Mesothelial cell of epicardium (in vitro differentiated cells): ENCODE measurements at places on chromosomes 4 and X.

GRCh38 chrX:142076633-142077032 is 128.5 kb downstream of the MAGEC2 start:
- no peaks in the 10 kb centered on the region for H3K4me1 ChIP-seq
- H3K27ac ChIP-seq = no peak overlapping the region
- no peak for DNase-seq
- no peaks in the 10 kb centered on the region for H3K27me3 ChIP-seq

GRCh38 chrX:66731398-66731797 is 92.5 kb upstream of the EDA2R start:
- H3K27me3 ChIP-seq = no peaks in the 10 kb centered on the region
- peaks cover 2% of the 10 kb centered on the region for H3K4me1 ChIP-seq
- no peak for DNase-seq
- no peaks in the 10 kb centered on the region for H3K36me3 ChIP-seq
- H3K4me3 ChIP-seq = no peak overlapping the region
- H3K27ac ChIP-seq = no peak overlapping the region

DNA sequence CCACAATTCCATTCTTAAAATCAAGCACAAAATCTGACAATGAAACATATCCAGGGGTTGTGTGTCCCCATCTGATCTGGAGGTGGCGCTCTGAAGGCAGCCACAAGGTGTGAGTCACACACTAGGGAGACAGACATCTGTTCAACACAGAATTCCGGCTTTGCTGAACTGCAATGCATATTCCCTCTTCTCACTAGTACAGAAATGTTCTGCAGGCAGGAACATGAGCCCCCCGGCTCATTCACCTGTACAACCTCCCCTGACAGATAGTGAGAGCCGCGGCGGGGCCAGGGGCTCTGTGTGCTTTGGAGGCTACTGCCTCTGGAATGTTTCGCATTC is 41.9 kb downstream of the WDR1 start:
- H3K36me3 ChIP-seq = peaks cover 40% of the 10 kb centered on the region
- H3K4me3 ChIP-seq = no peak overlapping the region
- no peak for DNase-seq
- no peaks in the 10 kb centered on the region for H3K27me3 ChIP-seq
- no peaks in the 10 kb centered on the region for H3K4me1 ChIP-seq

GRCh38 chrX:74353984-74354383 is 50.0 kb downstream of the ZCCHC13 start:
- no peak overlapping the region for H3K27ac ChIP-seq
- DNase-seq = no peak
- H3K27me3 ChIP-seq = no peaks in the 10 kb centered on the region
- no peak overlapping the region for H3K4me3 ChIP-seq
- H3K36me3 ChIP-seq = no peaks in the 10 kb centered on the region
- H3K4me1 ChIP-seq = no peaks in the 10 kb centered on the region

- no peaks in the 10 kb centered on the region for H3K36me3 ChIP-seq
- H3K27ac ChIP-seq = no peak overlapping the region
- H3K4me3 ChIP-seq = no peak overlapping the region
- H3K27me3 ChIP-seq = peaks cover 38% of the 10 kb centered on the region
- no peaks in the 10 kb centered on the region for H3K4me1 ChIP-seq
These were observed 14.6 kb upstream of the WDR1 start for GRCh38 chr4:10131202-10131601.

DNA sequence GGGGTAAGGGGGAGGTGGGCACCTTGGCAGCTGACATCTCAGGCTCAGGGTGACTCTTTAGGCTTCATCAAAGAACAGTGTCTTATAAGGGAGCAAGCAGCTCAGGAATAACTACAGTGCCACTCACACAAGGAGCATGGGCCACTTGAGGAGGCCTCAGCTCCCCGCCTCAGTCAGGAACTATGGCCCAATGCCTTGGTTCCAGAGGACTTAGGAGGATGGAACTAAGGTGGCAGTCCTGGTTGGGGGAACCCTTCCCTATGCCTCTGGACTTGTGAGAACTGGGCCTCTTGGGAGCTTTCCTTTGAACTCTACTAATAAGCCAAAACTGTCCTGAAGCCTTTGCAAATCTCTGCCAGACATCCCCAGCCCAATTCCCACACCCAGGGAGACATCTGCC is 160.6 kb downstream of the EFNB1 start:
- H3K36me3 ChIP-seq = no peaks in the 10 kb centered on the region
- H3K27ac ChIP-seq = peak overlapping the region; percentile 83
- DNase-seq = no peak
- no peaks in the 10 kb centered on the region for H3K27me3 ChIP-seq
- H3K4me1 ChIP-seq = peaks cover 35% of the 10 kb centered on the region

DNA sequence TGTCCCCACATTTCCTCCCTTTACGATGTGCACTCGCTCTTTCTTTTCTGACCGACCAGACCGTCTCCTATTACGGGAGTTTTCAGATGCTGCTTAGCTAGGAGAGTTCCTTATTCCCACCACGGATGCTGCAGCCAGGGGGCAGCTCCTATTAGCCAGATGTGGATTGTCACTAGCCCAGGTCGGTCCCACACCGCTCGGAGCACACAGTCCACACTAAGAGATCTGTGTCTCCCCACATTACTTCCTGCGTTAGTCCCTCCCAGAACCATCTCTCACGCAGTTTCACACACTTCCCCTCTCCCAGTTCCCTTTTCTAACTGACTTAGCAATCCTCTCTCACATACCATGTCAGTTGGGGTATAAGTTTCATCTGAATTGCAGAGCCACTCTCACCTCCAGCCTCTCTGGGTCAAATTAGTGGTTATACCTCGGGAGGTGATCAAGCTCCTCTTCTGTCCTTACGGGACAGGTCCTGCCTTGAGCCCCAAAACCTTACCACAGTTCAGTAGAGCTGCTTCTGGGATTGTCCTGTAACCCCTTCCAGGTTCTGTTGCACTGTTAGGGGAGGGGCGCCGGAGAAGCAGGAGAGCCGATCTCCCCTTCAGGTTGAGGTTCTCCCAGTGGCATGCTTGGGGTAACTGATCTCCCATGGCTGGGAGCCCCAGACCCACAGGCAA is 28.2 kb downstream of the SULT1E1 start:
- peak overlapping the region; percentile 80 for H3K27ac ChIP-seq
- H3K27me3 ChIP-seq = no peaks in the 10 kb centered on the region
- peaks cover 41% of the 10 kb centered on the region for H3K4me1 ChIP-seq
- H3K4me3 ChIP-seq = no peak overlapping the region
- H3K36me3 ChIP-seq = no peaks in the 10 kb centered on the region
- DNase-seq = no peak

DNA sequence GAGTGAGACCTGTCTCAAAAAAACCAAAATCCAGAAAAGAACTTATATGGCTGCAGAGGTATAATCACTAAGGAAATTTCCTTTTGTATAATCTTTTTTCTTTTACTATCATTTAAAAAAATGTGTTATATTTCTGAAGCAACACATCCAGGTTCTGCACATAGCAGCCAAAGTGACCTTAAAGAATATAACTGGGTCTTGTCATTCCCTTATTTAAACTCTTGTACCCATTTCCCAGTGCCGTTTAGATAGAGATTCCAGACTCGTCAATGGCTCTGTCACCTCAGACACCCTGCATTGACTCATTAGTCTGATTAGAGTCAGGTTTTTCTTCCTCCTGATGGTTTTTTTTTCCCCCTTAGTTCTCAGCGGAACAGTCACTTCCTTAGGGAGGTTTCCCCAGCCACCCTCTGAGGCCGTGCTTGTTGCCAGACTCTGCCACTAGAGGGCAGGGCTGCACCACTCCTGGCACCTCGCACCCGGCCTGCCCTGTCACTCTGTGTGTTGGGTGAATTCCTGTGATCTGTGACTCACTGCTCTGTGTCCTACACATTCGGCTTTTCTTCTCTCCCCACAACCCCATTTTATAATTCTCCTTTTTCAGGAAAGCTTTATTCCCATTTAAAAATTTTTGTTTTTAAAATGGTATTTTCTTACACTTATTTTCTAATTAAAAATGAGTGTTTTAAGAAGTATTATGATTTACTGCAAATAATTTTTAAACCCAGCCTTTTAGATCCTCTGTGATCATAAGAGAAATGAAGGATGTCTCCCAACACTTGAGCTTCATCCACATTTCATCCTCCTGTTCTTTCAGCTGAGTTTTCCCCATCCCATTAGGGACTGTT is 32.1 kb downstream of the HTT start:
- no peaks in the 10 kb centered on the region for H3K4me1 ChIP-seq
- H3K27me3 ChIP-seq = no peaks in the 10 kb centered on the region
- DNase-seq = peak; percentile 58
- no peak overlapping the region for H3K27ac ChIP-seq
- peaks cover 36% of the 10 kb centered on the region for H3K36me3 ChIP-seq
- no peak overlapping the region for H3K4me3 ChIP-seq

DNA sequence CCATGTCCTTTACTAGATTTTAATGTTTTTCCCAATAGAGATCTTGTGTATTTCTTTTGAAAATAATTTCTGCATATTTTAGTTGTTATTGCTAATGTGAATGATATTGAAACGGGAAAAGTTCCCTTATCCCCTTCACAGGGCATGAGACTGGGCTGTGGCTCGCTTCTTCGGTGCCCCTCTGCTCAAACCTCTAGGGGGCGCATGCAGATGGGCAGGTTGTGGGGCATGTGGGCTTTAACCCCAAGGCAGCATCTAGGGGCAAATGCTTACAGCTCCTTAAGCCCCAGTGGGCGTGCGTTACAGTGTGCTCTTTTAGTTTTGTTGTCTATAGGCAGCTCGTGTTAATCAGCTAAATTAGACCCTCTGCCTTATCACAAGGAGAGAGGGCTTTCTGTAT is 194.7 kb downstream of the OPHN1 start:
- no peak overlapping the region for H3K27ac ChIP-seq
- no peaks in the 10 kb centered on the region for H3K36me3 ChIP-seq
- no peak for DNase-seq
- H3K4me1 ChIP-seq = peaks cover 8% of the 10 kb centered on the region
- no peaks in the 10 kb centered on the region for H3K27me3 ChIP-seq

- DNase-seq = no peak
- H3K27me3 ChIP-seq = no peaks in the 10 kb centered on the region
- no peak overlapping the region for H3K4me3 ChIP-seq
- no peaks in the 10 kb centered on the region for H3K36me3 ChIP-seq
- peaks cover 8% of the 10 kb centered on the region for H3K4me1 ChIP-seq
These were observed 222.4 kb downstream of the ANTXR2 start for GRCh38 chr4:79850626-79851025.

DNA sequence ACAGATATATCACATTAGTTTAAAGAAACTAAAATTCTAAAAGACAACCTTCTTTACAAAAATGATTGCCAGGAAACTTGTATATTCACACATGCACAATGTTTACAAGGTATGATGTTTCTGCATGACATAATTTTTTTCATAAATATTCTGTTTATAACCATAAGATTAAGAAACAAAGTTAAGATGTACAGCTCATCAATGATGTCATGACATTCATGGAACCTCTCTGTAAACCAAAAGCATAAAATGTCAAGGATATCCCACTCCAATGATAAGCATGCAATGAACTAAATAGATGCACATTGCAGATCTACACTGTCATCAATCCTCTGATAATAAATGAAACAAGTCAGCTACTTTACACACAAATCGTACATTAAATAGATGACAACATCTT is 136.0 kb downstream of the MAB21L2 start:
- H3K27ac ChIP-seq = no peak overlapping the region
- no peaks in the 10 kb centered on the region for H3K4me1 ChIP-seq

DNA sequence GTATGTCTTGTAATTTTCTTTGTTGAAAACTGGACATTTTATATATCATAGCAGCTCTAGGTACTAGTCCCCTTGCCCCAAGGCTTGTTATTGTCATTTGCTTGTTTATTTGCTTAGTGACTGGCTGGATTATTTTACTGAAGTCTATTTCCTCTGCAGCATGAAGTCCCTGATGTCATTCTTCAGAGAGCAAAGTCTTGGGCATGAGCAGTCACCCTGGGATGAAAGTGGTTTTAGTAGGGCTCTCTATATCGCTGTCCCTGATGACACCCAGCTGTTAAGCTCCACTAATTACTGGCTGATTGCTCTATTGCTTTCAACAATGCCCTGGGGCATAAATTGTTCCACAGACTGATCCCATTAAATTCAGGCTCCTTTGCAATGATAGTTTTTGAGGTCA is 113.5 kb upstream of the USP9X start:
- no peak overlapping the region for H3K27ac ChIP-seq
- peaks cover 10% of the 10 kb centered on the region for H3K36me3 ChIP-seq
- H3K4me3 ChIP-seq = no peak overlapping the region
- DNase-seq = no peak
- H3K27me3 ChIP-seq = no peaks in the 10 kb centered on the region

GRCh38 chr4:16626945-16627344 is 271.5 kb downstream of the LDB2 start:
- H3K27ac ChIP-seq = no peak overlapping the region
- DNase-seq = no peak
- peaks cover 4% of the 10 kb centered on the region for H3K27me3 ChIP-seq
- peaks cover 5% of the 10 kb centered on the region for H3K4me1 ChIP-seq
- H3K36me3 ChIP-seq = no peaks in the 10 kb centered on the region

- H3K27ac ChIP-seq = peak overlapping the region; percentile 92
- H3K4me3 ChIP-seq = no peak overlapping the region
- peaks cover 4% of the 10 kb centered on the region for H3K36me3 ChIP-seq
These were observed 95.5 kb upstream of the MSX1 start for GRCh38 chr4:4763822-4764557.

DNA sequence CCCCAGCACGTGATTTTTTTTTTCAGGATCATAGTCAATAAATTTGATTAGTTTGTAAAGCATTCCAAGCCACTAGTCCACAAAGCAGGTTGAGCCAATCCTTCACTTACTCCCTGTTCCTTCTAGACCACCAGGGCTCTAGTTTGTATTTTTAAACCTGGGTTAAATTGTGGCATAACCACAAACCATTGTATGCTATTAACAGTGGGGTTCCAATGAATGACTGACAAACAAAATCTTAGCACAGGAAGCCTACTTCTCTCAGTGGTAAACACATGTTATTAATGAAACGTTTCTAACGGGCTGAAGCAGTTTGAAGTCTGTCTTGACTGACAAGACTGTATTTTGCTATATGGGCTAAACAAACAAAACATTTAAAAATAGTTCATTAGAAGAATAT is 48.6 kb upstream of the GYPA start:
- H3K36me3 ChIP-seq = no peaks in the 10 kb centered on the region
- DNase-seq = no peak
- no peak overlapping the region for H3K4me3 ChIP-seq
- H3K4me1 ChIP-seq = no peaks in the 10 kb centered on the region

DNA sequence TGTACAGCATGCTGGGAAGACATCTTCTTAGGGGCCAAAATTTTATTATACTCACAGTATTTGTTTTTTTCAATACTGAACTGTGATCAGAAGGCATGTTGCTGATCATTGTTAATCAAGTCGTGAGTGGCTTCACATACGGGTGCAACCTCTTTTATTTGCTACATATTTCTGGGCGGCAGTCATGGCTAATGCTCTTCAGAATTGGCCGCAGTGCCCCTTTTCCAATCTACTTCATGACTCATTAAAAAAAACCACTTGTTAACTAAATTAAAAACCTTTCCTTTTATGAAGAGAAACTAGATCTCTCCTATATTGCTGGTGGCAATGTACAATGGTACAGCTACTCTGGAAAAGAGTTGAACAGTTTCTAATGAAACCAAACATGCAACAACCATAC is 101.5 kb upstream of the C1GALT1C1 start:
- DNase-seq = no peak
- no peaks in the 10 kb centered on the region for H3K27me3 ChIP-seq
- H3K4me1 ChIP-seq = no peaks in the 10 kb centered on the region

GRCh38 chr4:39731908-39732307 is 34.0 kb downstream of the UBE2K start:
- no peak for DNase-seq
- no peak overlapping the region for H3K4me3 ChIP-seq
- H3K27ac ChIP-seq = no peak overlapping the region
- H3K4me1 ChIP-seq = peaks cover 6% of the 10 kb centered on the region
- peaks cover 5% of the 10 kb centered on the region for H3K36me3 ChIP-seq
